ENCODE measurements at places on chromosomes 11 and 22.

- DNase-seq = peak; percentile 67
Observed at GRCh38 chr22:50260801-50261614, 475 bp downstream of the MAPK12 start.

GRCh38 chr22:20542055-20542454 lies 34.6 kb downstream of the MED15 start:
- DNase-seq = no peak

GRCh38 chr11:109586789-109587188 lies 164.8 kb downstream of the C11orf87 start:
- no peak for DNase-seq

DNA sequence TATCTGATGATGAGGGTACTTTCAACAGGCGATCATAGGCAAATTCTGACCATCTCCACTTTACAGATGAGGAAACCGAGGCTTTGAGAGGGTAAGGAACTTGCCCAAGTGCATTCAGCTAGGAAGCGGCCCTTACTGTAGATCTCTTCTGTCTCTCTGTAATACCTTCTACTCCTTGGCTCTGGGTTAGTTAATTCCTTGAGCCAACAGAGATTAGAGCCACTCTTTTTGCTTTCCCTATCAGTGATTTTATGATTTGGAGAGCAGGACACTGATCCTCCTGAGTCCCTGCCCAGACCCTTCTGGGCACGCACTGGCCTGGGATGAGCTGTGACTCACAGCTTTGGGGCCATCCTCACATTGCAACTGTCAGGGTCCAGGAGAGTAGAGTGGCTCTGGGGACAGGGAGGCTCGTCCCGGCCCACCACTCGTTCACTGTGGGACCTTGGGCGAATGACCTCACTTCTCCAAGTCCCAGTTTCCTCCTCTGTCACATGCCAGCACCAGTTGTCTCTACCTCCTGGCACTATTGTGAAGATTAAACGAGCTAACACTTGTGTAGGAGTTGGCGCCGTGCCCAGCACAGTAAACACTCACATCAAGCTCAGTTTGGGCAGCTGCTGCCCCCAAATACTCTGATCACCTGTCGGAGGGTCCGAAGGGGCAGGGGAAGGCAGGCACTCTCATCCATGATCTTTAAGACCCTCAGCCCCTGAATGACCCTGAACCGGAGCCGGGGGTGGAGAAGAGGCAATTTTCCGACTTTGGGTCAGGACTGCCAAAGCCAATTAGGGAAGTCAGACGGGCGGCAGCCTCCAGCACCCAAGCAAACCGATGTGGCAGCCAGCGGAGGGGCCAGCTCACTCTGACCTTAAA lies 235.0 kb downstream of the MIAT start:
- no peak for DNase-seq
